ENCODE measurements at places on chromosomes 12 and 14. TPM values are rescaled to one million over a fixed set of nuclear protein-coding genes. Genes with fewer than 3 reads are reported as not detected.

The SERPINA1 gene
- total RNA-seq: 135 TPM

The TSPAN19 gene
- not detected for total RNA-seq

The APOLD1 gene
- 62.0 TPM for total RNA-seq

GRCh38 chr14:72608391-72609204 is 285.3 kb downstream of the DPF3 start:
- peaks cover 14% of the 10 kb centered on the region for H3K4me1 ChIP-seq
- H3K27me3 ChIP-seq: no peaks in the 10 kb centered on the region
- H3K27ac ChIP-seq: no peak overlapping the region
- H3K36me3 ChIP-seq: no peaks in the 10 kb centered on the region
- DNase-seq: no peak

The ZNF385A gene
- 21.0 TPM for total RNA-seq

The ASCL1 gene
- not detected for total RNA-seq

DNA sequence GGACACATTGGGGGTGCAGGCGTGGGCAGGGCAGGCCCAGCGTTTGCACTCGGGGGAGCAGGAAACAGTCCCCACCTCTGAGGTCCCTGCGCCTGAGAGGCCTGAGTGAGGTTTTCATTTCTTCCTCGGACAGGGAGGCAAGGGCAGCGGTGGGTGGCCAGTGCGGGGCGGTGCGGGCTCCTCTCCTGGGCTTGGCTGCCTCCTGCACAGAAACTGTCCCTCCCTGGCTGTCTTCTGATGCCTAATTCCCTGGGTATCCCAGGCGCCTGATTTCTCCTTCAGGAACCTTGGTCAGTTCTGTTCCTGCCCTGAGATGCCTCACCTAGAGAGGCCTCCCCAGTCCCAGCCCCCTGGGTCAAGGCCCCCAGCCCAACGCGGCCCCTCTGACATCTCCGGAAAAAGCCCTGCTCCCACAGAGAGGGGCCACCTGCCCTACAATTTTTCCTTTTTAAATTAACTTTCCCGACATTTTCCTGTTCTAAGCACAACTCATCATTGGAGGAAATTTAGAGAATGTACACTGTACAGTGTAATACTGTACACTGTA is 260.3 kb downstream of the ADGRD1 start:
- no peaks in the 10 kb centered on the region for H3K4me1 ChIP-seq
- H3K27me3 ChIP-seq: peaks cover 4% of the 10 kb centered on the region
- H3K27ac ChIP-seq: no peak overlapping the region
- no peak overlapping the region for H3K4me3 ChIP-seq
- H3K36me3 ChIP-seq: no peaks in the 10 kb centered on the region

The GLIPR1L1 gene
- not detected for total RNA-seq

GRCh38 chr12:118023301-118023860 is 6.9 kb downstream of the RFC5 start:
- no peaks in the 10 kb centered on the region for H3K36me3 ChIP-seq
- DNase-seq: no peak
- no peak overlapping the region for H3K4me3 ChIP-seq
- no peaks in the 10 kb centered on the region for H3K27me3 ChIP-seq
- H3K27ac ChIP-seq: no peak overlapping the region
- H3K4me1 ChIP-seq: no peaks in the 10 kb centered on the region
